ENCODE measurements at places on chromosomes 3 and 15. TPM values are rescaled to one million over a fixed set of nuclear protein-coding genes. Genes with fewer than 3 reads are reported as not detected.

GRCh38 chr3:197305854-197306253, 7.4 kb upstream of the DLG1 start:
- DNase-seq: no peak

GRCh38 chr15:37098468-37099318, 1.7 kb downstream of the MEIS2 start:
- no peak for DNase-seq

DNA sequence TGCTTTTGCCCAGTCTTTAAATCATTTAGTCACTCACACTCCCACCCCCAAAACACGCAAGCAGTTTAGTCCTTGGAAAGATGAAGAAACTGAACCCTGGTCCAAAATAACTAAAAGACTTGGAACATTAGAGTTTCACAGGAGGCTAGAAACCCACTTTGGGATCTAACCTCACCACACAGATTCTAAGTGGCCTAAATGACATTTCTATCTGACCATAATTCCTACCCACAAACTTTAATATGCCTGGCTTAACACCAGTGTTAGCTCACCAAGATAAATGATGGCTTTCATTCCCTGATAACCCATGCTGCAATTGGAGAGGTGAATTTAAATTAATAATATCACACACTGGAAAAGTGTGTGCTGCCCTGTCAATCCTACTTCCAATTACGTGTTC, 295.3 kb upstream of the UBE2E2 start:
- no peak for DNase-seq

DNA sequence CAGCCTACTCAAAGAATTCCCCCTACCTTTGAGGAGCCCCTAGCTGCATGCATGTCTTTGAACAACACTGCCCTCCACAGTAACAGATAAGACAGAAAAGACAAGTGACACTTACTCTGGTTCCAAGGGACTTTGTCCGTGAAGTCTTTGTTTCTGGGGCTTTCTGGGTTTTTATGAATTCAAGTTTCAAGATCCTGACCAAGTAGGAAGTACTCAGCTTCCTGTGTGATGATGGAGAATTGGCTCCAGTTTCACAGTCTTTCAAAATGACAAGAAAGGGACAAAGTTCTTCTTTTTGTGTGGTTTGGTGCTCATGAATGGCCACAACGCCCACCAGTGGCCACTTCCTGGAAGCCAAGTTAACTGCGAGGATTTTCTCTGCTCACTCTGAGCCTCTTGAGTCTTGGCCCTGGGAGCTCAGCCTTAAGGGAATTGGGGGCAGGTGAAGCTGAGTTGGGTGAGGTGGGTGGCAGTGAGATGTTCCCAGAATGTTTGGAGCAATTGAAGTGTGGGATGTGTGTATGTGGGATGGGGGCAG, at the start of gene CCR1:
CCR1 (minus strand) TSS at position 147 of the 538 bp plus-strand sequence. CDS start 4,000 bp downstream, outside the sequence.
- DNase-seq: peak; percentile 80

DNA sequence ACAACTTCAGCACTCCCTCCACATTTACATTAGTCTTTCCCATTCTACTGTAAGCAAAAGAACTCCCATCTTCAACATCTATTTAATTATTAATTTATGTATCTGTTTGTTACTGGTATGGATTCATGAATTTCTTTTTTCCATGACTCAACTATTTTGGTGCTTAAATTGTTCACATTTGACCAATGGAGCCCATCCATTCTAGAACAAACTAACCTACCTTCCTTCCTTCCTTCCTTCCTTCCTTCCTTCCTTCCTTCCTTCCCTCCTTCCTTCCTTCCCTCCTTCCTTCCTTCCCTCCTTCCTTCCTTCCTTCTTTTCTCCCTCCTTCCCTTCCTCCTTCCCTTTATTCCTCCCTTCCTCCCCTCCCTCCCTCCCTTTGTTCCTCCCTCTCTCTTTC, 16.8 kb upstream of the MBNL1 start:
- DNase-seq: no peak

- DNase-seq: no peak
Measured at GRCh38 chr3:166860217-166860616, 519.9 kb downstream of the ZBBX start.

- no peak for DNase-seq
Measured at GRCh38 chr3:55435491-55435890, 51.6 kb downstream of the WNT5A start.

The AGBL1 gene
- not detected for total RNA-seq

DNA sequence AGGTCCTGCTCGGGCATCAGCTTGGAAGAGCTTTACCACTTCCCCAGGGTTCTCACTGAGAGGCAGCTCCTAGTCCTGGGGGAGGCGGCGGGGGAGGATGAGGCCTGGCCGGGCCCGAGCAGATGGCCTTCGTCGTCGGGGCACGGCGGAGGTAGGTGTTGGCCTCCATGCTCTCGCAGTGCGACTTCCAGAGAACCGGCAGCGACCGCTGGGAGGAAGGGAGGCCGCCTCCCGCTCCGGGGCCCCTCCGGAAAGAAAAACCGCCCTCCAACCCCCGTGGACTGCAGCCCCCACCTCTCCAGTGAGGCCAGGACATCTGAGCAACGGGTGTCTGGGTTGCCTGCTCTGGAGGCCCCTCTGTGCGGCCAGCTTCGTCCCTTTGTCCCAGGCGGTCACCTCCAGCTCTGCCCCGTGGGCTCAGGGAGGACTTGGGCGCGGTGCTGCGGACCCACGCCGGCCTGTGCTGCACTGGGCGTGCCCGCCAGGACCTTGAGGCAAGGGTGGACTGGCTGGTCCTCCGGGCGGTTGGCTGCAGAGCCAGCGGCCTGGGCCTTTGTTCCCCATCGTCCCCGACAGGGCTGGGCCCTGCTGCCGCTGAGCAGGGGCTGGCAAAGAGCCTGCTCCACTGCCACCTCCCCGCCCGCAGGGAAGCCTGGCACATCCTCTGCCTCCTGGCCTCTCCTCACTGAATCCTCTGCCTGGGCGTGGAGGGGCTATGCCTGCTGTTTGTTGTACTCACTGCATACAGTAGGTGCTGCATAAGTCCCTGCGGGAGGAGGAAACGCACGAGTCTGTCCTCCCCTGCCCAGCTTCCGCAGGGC, 13.6 kb upstream of the GP9 start:
- DNase-seq: no peak

- DNase-seq: no peak
Measured at GRCh38 chr3:178777718-178778411, 241.6 kb downstream of the KCNMB2 start.

The TRAT1 gene
- not detected for total RNA-seq

The POLQ gene
- 0.57 TPM for total RNA-seq

DNA sequence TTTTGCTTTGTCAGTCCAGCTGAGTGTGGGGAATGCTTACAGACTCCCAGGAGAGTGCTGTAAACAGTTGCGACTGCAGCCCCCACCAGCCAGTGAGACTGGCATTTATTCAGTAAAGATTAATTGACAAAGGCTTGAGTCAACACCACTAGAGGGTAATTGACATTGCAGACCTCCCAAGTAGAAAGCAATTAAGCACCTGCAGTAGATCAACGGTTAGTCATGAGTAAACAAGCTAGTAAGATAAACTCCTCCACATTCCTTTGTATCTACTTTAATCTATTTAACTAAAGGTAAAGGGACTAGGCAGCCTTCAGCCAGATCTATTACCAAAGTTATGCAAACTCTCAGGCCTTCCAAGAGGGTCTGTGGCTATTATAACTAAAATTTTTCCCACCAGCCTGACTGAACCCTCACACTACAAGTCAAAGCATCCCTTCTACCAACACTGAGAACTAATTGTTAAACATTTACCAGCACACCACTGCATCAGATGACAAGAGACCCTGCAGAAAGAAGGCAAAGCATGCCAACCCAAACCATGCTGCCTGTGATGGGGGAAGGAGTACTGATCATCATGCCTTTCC, 30.5 kb upstream of the GALNT15 start:
- DNase-seq: no peak

The BOC gene
- 7.1 TPM for total RNA-seq

DNA sequence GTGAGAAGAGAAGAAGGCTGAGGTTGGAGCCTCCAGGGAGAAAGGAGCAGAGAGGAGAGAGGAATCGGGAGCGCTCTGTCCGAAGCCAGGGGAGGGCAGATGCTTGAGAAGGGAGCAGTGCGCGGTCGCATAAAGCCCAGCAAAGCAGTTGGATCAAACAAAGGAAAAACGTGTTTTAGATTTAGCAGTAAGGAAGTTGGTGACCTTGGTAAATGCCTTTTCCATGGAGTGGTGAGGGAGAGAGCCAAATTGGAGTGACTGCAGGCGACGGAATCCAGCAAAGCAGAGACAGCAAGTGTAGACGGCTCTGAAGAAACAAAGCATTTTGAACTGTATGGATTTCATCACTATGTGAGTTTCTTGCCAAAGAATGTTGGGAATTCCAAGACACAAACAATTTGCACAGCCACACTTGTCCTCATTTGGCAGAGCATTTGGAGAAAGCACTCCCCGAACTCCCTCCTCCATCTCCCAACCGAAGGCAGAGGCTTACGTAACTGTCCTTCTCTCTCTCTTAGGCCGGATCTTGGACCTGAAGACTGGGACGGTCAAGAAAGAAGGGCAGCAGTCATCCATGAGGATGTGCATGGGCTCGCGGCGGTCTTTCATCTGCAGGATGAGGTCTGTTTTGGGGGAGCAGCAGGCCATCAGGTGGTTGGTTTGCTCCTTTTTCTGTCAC, 103.6 kb downstream of the ARNT2 start:
- DNase-seq: no peak

- DNase-seq: peak; percentile 56
Measured at GRCh38 chr3:129616291-129616690, 9.8 kb upstream of the PLXND1 start.

The SI gene
- not detected for total RNA-seq

The CD86 gene
- total RNA-seq: 4.2 TPM

GRCh38 chr3:40308725-40309417, 636 bp upstream of the EIF1B start:
- peak; percentile 69 for DNase-seq

The DAZL gene
- total RNA-seq: not detected

DNA sequence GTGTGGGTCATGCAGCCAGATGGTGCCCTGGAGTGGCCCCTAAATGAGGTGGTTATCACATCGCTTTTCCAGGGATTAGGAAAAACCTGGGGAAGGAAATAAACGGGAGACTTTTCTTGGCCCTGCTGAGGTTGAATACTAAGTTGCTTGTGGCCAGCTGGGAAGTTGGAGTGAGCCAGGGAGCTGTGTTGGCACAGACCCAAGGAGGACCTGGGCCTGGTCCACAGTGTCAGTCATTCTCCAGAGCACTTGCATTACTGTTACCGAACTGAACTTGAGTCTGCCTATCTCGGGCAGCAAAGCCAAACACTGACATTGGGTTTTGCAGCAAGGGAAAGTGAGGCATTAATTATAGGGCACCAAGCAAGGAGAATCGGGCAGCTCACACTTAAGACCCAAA, 339.0 kb downstream of the GABRB3 start:
- no peak for DNase-seq

The KLHDC8B gene
- 128 TPM for total RNA-seq

The FBN1 gene
- total RNA-seq: 41.0 TPM

GRCh38 chr3:81249540-81250029, 511.9 kb downstream of the GBE1 start:
- no peak for DNase-seq

The TPM1 gene
- 13,805 TPM for total RNA-seq

GRCh38 chr3:44045476-44046275, 196.0 kb upstream of the TOPAZ1 start:
- DNase-seq: no peak

The NEK10 gene
- 9.8 TPM for total RNA-seq

GRCh38 chr15:83565553-83566159, 88.3 kb upstream of the ADAMTSL3 start:
- no peak for DNase-seq

GRCh38 chr15:95603802-95604201, 726.7 kb upstream of the NR2F2 start:
- DNase-seq: no peak

DNA sequence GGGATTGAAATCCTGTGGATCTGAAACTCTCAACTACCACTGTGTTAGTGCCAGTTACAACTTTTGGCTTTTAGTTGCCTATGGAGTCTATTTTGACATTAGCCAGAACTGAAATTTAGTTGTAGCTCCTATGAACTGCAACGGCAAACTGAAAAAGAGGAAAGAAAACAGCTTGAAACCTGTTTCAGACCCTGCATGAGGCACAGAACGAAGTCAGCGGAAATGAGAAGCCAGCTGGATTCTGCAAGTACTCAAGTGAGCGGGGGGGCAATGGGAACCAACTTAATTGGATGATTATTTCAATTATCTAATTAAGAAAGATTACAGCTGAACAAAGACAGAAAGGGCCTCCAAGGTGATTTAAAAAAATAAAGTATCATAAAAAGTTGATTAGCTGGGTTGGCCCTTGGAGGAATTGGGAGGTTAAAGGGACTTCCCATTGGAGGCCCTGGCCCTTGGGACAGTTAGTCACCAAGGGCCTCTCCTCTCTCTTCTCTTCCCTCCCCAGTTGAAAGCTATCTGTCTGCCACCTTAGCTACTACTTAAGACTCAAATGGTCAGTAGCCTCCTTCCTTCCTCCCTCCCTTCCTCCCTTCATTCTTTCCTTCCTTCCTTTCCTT, 352.1 kb downstream of the SHQ1 start:
- no peak for DNase-seq

DNA sequence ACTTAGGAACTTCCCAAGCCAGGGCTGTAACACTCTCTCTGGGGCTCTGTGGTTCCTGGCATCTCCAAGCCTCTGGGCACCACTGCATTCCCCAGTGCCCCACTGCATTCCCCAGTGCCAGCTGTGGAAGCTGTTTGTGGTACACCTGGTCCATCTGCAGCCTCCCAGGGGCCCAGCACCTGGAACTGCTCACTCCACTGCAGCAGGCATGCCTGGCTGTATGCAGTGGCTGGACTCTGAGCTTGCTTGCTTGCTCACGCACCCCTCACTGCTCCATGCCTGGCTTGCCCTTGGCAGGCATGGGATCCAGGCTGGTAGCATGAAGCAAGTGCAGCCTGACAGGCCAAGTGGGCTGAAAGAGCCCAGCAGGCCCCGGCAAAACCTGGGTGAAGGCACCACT, 512.1 kb downstream of the SQOR start:
- DNase-seq: no peak

DNA sequence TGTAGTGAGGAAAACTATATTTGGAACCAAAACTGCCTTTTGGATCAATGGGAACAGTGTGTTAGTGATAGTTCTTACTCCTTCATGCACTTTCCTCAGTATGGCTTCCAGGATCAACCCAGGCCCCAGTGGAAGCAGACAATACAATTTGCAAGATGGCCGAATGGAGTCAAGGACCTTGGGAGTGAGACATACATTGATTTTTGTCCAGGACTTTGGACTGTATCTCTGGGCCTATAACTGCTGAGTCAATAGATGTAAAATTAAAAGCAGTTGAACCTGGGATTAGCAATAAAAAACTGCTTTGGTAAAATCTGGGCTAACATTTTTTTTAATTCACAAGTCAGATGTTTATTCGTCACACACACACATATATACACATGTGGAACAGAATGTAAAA, 1.8 kb downstream of the ARRDC4 start:
- no peak for DNase-seq

- DNase-seq: no peak
Measured at GRCh38 chr15:92809880-92810361, 90.2 kb upstream of the CHD2 start.

GRCh38 chr3:10459954-10460754, 45.2 kb downstream of the ATP2B2 start:
- peak; percentile 45 for DNase-seq

- no peak for DNase-seq
Measured at GRCh38 chr3:17420668-17421067, 321.8 kb downstream of the TBC1D5 start.

The SLC24A5 gene
- not detected for total RNA-seq

- no peak for DNase-seq
Measured at GRCh38 chr3:66037330-66037985, 1.3 kb downstream of the MAGI1 start.

Data from Right ventricle myocardium inferior (tissue), 1 donor.